ENCODE measurements at places on chromosomes 6 and 20.

DNA sequence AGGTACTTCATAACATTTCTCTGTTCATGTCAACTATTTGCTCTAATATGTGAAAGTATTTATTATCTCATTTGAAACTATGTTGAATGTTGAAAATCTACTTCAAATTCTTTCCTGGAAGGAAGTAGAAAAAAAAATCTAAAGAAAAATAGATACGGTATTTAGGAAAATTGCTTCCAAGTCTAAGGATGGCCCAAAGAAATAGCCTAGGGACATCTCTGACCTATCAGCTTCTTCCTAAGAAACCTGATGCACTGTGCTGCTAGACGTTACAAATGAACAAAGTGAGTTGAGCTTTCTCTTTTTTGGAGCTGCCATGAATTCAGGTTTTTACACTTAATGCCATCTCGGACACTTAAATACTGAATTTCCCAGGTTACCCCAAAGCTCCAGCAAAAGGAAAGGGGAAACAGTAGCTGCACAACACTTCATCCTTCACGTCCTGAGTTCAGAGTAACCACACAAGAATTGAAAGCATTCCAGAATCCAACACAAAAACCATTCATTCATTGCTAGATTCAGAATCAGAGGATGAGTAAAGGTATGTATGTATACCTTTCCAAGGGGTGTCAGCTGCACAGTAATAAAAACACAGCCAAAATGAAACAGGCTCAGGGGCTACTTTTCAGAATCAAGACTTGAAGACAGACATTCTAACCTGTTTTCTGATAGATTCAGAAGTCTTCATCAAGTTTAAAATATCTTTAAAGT, 7.9 kb downstream of the RMND1 start:
- no peak for DNase-seq

GRCh38 chr20:18031050-18031449, 26.7 kb downstream of the OVOL2 start:
- DNase-seq = no peak

GRCh38 chr6:86715676-86716075, 221.7 kb upstream of the HTR1E start:
- DNase-seq = no peak

- no peak for DNase-seq
Observed at GRCh38 chr6:168524571-168525001, 83.6 kb downstream of the SMOC2 start.

DNA sequence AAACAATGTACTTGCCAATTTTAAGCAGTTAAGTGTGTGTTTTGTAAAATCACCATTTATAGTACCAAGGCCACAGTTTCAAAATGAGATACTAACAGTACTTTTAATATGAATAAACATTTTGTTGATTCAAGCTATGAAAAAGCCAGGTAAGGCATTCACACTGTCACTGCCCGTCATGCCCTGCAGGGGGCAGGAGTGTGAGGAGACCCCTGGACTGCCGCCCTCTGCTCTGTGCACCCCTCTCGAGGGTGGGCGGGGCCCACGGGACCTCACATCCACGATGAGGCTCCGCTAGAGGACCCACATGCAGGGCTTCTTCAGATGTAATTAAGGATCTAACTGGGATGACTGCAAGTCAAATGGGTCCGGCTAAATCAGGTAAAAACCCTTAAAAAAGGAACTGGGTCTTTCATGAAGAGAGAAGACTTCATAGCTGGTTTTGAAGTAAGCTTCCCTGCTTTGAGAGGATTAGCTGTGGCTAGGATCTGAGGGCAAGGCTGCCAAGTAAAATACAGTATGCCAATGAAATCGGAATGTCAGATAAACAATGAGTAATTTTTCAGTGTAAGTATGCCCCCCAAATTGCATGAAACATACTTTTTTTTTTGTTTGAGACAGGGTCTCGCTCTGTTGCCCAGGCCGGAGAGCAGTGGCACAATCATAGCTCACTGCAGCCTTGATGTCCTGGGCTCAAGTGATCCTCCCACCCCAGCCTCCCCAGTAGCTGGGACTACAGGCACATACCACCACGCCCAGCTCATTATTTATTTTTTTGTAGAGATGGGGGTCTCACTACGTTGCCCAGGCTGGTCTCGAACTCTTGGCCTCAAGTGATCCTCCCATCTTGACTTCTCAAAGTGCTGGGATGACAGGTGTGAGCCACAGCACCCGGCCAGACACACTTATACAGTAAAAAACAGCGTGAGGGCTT, 18.7 kb downstream of the DIDO1 start:
- no peak for DNase-seq

DNA sequence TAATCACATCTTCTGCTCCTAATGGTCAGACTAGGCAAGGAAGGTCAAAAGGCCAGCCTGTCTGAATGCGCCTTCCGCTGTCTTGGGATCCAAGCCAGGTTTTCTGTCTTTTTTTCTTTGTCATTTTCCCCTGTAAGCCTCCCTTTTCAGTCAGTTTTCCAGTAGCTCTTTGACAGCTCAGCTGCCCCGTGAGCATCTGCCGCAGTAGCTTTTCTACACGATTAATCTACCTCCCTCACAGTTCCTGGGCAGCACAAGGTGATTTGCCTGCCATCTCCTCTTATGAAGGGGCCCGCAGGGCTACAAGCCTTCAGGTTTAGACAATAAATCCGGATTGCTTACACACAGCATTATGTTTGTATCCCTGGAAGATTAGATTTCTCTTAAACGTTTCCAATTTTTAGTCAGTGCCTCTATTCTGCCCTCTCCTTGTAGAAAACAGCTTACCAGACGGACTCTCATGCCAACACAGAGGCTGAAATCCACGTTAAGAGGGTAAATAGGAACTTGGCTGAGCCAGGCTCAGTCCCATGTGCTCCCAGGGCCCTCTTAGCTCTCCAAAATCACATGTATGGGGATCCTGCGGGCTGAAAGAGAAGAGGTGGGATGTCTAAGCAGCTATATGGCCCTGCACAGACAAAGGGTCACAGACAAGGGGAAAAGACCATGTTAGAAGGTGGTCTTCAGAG, 77.2 kb downstream of the LY86 start:
- no peak for DNase-seq

DNA sequence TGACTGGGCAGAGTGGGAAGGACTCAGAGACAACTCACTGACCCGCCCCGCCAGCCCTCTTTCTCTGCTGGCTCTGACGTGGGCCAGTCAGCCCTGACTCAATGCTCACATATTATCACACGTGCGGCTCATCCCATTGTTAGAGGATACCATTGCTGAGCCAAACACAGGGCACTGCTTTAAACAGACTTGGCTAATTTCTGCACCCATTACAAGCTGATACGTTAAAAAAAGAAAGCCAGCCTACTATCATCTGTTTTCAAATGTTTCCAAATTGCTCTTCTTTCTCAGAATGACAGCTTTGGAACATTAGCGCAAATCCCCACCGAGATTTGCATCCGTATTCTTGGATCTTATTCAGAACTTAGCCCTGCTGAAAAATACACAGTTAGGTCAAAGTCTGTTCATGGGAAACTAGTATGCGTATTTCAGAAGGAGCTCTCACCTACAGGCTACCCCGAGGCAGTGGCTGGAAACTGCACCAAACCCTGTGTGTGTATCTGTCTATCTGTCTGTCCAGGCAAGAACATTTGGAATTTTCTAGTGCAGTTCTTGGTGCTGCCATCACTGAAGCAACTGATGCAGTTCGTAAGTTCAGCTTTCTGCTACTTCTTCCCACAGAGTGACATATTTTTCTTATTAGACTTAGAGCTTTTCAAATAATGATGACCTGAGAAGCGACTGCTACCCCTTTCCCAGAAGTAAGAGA, 32.8 kb downstream of the RAMACL start:
- DNase-seq = no peak

DNA sequence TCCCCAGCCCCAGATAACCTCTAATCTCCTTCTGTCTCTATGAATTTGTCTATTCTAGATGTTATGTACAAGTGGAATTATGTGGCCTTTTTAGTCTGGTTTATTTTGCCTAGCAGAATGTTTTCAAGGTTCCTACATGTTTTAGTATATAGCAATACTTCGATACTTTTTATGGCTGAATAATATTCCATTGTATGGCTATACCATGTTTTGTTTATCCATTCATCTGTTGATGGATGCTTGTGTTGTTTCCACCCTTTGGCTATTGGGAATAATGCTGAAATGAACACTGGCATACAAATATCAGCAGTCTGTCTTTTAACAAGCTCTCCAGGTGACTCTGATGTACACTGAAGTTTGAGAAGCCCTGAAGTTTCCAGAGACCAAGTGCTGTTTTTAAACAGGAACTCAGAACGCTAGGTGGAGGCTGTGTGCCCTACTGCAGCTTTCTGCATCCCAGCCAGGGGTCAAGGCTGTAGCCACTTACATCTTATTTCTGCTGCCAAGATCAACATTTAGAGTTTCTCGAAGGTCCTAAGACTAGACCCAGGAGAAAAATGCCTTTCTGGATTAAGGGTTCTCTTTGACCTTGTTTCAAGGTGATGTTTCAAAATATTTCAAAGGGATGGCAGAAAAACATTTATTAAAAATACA, 123.0 kb downstream of the SOBP start:
- DNase-seq = no peak

DNA sequence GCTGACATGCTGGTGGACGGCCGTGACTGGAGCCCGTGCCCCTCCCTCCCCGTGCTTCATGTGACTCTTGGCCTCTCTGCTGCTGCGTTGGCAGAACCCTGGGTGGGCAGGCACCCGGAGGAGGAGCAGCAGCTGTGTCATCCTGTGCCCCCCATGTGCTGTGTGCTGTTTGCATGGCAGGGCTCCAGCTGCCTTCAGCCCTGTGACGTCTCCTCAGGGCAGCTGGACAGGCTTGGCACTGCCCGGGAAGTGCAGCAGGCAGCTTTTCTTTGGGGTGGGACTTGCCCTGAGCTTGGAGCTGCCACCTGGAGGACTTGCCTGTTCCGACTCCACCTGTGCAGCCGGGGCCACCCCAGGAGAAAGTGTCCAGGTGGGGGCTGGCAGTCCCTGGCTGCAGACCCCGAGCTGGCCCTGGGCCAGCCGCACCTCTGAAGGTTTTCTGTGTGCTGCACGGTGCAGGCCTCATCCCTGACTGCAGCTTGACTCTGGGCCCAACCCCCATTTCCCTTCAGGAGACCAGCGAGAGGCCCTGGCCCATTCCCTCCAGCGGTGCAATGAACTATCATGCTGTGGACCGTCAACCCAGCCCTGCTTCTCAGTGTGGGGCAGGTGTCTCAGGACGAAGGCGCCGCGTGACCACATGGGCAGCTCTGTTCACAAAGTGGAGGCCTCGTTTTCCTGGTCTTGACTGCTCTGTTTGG, 8.1 kb downstream of the NPBWR2 start:
- no peak for DNase-seq

GRCh38 chr6:98838975-98839374, 4.6 kb downstream of the POU3F2 start:
- DNase-seq = no peak

DNA sequence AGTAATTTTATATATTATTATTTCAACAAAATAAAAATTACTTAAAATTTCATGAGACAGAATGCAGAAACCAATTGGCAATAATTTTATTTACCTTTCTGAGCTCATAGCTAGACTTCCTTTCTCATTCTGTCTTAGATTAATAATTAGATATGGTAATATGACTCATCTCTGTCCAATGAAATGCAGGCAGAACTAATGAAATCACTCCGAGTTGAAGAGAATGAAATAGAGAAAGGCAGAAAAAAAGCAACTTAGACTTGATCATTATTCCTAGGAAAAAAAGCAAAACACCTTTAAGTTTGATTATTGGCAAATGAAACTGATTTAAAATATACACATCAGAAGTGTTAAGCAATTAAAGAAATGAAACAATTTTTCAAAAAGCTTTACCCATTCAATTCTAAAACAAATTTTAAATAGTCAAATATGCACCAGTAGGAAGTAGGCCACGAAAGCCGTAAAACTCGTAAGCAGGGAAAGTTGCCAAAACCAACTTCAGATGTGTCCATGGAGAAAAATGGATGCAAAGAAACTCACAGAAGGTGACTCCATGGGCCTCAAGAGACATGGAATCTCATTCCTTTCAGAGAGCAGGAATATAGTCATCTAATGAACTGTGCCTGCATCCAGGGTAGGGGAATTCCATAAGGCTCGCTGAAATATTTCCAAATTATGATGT, 293.8 kb upstream of the RGS17 start:
- no peak for DNase-seq

DNA sequence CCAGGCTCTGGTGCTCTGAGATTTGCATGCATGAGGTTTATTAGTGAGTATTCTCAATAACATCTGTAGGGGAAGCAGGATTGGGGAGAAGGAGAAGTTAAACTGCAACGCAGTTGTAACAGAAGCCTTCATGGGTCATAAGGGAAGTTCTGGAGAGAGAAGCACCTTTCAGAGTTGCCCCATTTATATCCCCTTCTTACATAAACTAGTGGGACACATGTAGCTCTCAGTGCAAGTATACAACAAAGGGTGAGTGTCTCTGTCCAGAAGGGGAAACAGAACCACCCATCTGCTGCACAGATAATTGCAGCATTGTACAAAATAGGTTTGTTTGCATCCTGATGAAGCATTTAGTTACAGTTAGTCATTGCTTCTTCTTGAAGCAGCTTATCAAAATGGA, 4.3 kb upstream of the ADGB start:
- DNase-seq = no peak

Data from stimulated activated CD4-positive, alpha-beta T cell treated with anti-CD3 and anti-CD28 coated beads, Interleukin-1b, Interleukin-23, amount 100 ng/mL, for 1 hour (primary cell).